ENCODE measurements at places on chromosomes 13 and 19.
A peak's percentile ranks its signal among the peaks of the same experiment; 100 is the strongest.

- DNase-seq, result no peak
These were observed 39.9 kb upstream of the CEACAM8 start for GRCh38 chr19:42634409-42635232.

GRCh38 chr19:53131085-53131590 lies 1.6 kb downstream of the ZNF415 start:
- no peak for DNase-seq

DNA sequence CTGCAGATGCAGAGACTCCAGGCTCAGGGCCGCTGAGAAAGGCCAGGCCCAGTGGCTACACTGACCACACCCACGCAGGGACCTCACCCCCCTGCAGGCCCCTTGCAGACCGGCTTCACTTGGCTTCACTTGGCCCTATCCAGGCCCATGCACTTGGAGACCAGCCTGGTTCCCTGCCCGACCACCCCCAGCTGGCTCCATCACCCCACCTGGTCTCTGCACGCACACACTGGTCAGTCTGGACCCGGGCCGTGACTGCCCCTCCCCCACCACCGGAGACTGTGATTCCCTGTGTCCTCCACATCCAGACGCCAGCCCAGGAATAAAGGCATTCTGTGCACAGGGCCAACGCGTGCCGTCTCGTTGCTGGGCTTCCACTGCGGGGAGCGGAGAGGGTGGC lies 4.9 kb upstream of the EBI3 start:
- no peak for DNase-seq

DNA sequence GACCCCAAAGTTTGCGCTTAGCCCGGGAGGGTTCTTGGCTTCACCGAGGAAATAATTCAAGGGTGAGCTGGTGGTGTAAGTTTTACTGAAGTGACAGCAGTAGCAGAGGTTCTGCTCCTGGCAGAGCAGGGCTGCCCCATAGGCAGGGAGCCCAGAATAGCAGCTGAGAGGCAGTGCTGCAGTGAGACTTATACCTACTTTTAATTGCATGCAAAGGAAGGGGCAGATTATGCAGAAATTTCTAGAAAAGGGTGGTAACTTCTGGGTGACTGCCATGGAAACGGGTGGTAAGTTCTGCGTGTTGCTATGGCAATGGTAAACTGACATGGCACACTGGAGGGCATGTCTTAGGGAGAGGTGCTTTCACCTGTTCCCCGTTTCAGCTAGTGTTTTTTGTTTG lies 17.5 kb upstream of the CAMSAP3 start:
- DNase-seq, result no peak

DNA sequence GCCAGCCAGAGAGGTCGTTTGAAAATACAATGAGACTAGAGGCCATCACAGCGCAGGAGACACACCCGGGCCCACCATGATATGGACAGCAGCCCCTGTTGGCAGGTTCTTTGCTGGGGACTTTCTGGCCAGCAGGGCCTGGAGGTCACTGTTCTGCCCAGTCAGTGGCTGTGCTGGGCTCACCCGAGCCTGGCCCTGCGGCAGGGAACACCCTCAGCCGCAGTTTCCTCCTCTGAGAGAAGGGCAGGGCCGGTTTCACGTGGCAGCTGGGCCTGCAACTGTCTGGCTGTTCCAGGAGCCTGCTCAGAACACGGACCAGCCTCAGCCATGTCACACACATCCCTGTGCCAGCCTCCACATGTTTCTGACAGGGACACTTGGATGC lies 39.4 kb downstream of the ADPRHL1 start:
- no peak for DNase-seq

GRCh38 chr13:111789011-111789410 lies 277.9 kb upstream of the SOX1 start:
- no peak for DNase-seq

DNA sequence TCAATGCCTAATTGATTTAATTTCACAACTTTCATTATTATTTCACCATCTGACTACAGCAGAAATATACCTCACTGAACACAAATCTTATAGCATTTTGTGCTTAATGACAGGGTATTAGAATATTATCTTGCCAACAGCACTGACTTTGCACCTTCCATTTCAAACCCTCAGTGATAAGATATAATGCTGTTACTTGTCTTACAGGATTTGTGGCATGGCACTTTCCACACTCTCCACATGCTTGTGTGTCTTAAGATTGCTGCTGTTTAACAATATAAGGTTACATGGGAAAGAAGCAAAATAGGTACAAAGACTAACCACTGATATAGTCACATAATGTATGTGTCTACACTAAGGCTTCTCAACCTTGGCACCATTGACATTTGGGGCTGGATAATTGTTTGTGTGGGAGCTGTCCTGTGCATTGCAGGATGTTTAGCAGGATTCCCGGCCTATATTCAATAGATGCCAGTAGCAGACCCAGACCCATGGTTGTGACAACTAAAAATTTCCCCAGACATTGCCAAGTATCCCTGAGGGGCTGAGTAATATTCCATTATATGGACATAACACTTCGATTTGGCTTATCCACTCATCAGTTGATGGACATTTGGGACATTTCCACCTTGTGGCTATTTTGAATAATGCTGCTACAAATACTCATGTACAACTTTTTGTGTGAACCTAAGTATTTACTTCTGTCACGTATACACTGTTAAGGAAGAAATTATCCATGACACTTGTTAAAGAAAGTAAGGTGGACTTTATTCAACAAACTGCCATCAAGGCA lies 5.7 kb upstream of the DIAPH3 start:
- no peak for DNase-seq

DNA sequence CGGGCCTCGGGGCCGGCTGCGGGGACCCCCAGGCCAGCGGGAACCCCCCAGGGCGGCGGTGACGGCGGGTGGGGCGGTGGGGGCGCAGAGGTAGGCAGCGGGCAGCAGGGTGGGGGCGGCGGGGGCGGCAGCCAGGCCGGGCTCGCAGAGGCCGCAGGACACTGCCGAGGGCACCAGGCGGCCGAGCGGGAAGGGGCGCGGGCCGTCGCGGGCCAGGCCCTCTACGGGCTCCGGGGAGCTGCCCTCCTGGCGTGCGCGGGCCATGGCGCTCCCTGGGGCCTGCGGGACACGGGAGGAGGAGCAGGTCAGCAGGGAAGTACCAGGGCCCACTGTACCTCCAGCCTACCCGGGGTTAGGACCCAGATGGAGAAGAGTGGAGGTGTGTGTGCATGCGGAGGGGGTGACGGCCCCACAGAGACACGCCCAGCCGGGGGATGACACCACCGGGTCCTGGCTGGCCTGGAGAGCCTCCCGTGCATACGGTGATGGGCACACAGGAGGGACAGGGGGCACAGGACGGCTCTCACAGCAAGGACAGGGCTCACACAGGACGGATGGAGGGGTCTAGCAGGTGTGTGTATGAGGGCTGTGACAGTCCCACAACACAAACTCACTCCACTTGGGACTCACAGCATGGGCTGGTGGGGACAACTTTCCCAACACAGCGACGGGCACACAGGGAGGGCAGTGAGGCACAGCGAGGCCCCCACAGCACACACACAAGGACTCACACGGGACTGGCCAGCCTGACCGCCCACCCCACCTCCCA lies 2.6 kb downstream of the BBC3 start:
- peak; percentile 84 for DNase-seq

- no peak for DNase-seq
These were observed 95.2 kb downstream of the COL4A1 start for GRCh38 chr13:110211735-110212134.

- no peak for DNase-seq
These were observed 10.5 kb upstream of the PLIN3 start for GRCh38 chr19:4877753-4878490.

- no peak for DNase-seq
These were observed 11.6 kb upstream of the RETN start for GRCh38 chr19:7657131-7657751.

DNA sequence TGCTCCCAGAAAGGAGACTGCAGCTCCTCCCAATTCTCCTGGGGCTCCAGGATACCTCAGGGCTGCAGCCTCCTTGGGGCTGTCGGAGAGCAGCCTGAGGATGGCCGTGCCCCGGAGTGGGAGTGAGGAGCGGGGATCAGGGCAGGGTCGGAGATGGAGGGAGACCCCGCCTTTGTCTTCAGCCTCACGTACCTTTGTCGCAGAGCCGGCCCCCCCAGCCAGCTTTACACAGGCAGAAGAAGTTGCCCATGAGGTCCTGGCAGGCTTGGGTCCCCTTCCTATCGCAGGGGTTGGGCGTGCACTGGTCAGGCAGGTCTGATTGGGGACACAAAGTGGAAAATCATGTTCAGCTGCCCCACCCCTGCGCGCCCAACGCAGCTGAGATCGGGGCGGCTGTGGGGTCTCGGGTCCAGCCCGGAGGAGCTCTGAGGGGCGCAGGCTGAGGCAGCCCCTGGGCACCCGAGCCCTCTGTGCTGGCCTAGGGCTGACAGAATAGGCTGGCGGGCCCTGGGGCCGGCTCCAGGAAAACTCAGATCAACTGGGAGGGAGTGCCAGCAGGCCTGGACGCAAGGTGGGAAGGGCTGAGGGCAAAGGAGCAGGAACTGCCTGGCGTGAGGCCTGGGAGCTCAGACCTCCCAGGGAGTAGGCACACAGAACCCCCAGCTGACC lies 24.2 kb downstream of the GAS6 start:
- DNase-seq, result no peak

- no peak for DNase-seq
These were observed 288.1 kb upstream of the GPC6 start for GRCh38 chr13:92938486-92939020.

DNA sequence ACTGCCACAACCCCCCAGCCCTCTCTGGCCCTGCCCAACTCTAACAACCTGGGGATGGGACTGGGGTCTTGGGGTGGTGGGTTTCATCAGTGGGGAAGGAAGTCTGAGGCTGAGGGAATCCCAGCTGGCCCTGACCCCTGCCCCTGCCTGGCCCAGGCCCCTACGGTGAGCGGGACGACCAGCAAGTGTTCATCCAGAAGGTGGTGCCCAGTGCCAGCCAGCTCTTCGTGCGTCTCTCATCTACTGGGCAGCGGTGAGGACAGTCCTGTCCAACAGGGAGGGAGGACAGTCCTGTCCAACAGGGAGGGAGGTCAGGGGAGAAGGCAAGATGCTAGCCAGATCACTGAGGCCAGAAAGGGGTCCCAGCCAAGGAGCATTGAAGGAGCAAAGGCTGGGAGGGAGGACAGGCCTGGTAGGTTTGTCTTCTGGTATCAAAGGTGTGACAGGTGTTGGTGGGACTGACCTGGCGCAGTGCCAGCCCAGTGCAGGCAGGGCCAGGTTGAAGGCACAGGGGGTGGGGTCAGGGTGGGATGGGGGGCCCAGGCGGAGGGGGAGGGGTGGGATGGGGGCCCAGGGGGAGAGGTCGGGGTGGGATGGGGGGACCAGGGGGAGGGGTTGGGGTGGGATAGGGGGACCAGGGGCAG lies 12.1 kb upstream of the LTBP4 start:
- DNase-seq, result no peak

DNA sequence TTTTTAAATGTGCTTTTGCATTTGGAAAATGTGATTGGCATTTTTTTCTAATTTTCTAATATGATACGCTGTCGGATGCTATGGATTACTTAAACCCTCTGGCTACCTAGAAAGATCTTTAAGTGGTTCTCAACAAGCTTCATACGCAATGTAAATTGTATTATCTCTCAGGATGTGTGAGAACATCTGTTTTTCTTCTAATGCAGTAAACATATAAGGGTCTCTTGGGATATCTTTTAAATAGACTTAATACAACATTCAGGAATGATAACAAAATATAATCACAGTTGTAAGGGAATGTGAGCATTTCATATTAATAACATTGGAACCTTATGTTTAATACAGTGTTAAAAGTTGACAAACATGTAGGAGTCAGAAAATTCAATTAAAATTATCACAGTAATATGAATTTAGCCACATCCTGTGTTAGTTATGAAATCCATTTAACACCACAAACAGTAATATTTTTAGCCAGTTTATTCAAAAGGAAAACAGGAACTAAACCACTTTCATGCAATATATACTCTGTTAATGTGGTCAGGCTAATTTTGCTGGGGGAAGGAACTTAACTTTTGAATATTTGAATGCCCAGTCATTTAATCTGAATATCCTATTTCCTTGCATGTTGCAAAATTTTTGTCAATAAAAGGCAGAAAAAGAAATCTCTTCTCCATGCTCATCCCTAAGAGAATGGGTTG lies 15.0 kb upstream of the ALOX5AP start:
- DNase-seq, result no peak

- DNase-seq, result no peak
These were observed 3.8 kb upstream of the LTBP4 start for GRCh38 chr19:40597329-40597838.

- DNase-seq, result no peak
These were observed 2.9 kb downstream of the HIF3A start for GRCh38 chr19:46299695-46300094.

DNA sequence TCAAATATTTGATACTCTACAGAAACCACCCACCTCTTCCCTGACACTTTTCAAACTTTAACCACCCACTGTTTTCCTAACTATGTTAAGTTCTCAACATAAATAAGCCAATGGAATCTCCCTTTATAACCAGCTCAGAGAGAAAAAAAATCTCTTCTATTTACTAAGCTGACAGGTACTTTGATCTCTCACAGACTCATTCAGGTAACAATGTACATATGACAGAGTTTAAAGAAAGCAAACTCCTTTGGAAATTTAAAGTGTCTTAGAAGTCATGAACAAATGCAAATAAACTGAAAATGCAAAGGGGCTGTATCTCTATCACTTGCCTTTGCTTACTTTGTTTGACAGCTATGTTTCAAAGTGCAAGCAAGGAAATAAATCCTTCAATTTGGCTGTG lies 109.3 kb downstream of the KLF12 start:
- DNase-seq, result no peak

DNA sequence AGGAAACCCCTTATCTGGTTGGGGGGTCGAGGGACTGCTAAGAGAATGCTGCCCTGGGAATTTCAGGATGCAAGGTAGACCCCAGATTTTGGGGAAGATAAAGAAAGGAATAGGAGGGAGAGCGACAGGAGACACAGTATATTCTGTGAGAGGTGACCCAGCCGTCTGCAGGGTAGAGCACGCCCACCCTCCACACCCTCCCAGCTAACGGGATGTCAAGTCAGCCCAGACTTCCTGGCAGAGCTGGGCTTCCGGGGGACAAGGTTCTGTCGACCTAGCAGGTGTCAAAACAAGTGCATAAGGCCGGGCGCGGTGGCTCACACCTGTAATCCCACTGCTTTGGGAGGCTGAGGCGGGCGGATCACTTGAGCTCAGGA lies 695 bp upstream of the PRR36 start:
- DNase-seq, result no peak

- no peak for DNase-seq
These were observed 46.6 kb downstream of the CRTC1 start for GRCh38 chr19:18729933-18730530.

GRCh38 chr19:53034948-53035675 lies 9.4 kb upstream of the ERVV-2 start:
- no peak for DNase-seq

GRCh38 chr19:46845959-46846459 lies 4.6 kb downstream of the AP2S1 start:
- peak; percentile 63 for DNase-seq
